ENCODE measurements at places on chromosomes 3 and 15.

- peak; percentile 35 for DNase-seq
Observed at GRCh38 chr3:62051506-62051905, 321.8 kb downstream of the FEZF2 start.

GRCh38 chr3:187978433-187979011 lies 175.4 kb upstream of the LPP start:
- DNase-seq: no peak

- no peak for DNase-seq
Observed at GRCh38 chr3:71513081-71513480, 70.4 kb downstream of the FOXP1 start.

DNA sequence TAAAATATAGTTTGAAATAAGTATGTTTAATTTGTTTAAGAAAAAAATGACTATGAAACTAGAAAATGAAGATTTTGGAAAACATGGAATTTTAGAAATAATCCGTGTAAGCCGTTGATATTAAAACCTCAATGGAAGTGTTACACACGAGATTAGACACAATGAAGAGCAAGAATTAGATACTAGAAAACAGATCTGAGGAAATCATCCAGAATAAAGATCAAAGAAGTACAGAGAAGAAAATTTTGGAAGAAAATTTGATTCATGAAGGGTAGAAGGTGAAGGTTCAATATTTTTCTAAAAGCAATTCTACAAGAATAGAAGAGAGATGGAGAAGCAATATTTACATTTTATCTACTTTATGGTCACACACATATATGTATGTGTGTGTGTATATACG lies 52.5 kb upstream of the SATB1 start:
- DNase-seq: no peak

DNA sequence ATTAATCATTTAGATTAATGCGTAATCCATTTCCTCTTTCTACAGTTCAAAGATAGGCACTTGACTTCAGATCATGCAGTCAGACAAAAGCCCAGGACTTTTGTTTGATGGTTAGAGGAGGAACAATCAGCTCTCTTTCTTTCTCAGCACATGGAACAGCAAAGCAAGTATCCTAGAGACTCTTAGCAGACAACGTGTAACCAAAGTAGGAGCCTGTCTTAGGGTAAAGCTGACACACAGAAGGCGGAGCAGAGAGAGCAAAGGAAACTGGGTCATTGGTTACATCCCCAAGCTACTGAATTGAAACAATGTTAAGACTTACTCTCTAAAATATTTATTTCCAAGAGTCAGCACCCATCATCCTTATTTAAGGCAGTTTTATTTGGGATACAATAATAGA lies 110.0 kb upstream of the HES1 start:
- DNase-seq: no peak

GRCh38 chr3:142609136-142609535 lies 12.9 kb downstream of the PLS1 start:
- no peak for DNase-seq

DNA sequence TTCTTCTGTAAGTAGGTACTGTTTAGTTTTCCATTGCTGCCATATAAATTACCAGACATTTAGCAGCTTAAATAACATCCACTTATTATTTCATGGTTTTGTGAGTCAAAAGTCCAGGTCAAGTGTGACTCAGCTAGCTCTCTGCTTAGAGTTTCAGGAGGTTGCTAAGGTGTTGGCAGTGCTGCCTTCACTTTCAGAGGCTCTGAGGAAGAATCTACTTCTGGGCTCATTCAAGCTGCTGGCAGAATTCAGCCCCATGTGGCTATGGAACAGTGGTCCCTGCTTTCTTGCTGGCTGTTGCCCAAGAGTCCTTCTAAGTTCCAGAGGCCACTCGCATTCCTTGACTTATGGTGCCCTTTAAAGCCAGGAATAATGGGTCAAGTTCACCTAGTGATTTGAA lies 4.5 kb downstream of the CFAP44 start:
- peak; percentile 36 for DNase-seq

GRCh38 chr15:61796056-61796455 lies 264.2 kb downstream of the VPS13C start:
- peak; percentile 49 for DNase-seq

DNA sequence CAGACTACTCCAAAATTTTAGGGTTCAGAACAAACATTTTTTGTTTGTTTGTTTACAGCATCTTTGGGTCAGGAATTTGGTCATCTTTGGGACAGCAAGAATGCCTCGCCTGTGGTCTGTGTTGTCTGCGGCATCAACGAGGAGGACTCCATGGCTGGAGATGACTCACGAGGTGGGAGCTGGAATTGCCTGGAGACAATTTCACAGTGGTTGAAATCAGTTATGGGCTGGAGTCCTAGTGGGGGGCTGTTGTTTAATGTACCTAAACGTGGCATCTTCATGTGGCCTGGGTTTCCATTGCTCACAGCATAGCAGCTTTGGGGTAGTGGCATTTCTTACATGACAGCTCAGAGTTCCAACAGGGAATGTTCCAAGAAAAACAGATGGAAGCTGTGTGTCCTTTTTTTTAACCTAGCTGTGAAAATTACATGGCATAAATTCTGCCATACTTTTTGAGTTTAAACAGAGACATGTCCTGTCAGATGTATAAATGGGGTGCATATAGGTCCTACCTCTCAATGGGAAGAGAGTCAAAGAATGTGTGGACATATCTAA lies 507.3 kb upstream of the CBLB start:
- DNase-seq: peak; percentile 21

DNA sequence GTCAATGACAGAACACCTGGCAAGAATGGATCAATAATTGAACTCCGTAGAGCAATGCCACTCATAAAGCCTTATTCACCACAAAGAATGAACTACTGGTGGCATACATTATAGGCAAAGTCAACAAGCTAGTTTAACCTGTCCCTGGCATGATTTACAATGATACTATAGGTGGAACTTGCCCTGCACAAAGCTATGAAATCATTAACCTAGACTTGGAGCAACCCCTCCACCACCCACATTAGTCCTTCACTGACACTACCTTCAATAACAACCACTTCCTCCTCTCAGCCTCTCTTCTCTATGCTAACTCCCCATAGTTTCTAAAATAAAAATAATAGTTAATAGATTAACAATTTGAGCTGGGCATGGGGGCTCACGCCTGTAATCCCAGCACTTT lies 54.4 kb downstream of the ACAP2 start:
- no peak for DNase-seq

DNA sequence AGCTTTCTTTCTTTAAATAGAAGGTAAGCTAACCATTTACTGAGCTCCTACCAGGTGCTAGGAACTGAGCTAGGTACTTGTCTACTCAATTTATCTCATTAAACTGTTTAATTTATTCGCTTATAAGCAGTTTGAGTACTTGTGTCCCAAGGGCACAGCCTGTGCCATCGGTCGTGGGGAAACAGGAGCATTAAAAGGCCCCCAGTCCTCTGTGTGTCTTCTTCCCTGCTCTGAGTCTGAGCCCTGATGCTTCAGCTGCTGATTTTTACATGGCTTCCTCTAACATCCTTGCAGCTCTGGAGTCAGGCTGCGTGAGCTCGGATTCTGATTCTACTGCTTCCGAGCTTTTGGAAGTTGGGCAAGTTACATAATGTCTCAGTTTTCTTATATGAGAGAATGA lies 239.5 kb downstream of the EDEM1 start:
- no peak for DNase-seq

DNA sequence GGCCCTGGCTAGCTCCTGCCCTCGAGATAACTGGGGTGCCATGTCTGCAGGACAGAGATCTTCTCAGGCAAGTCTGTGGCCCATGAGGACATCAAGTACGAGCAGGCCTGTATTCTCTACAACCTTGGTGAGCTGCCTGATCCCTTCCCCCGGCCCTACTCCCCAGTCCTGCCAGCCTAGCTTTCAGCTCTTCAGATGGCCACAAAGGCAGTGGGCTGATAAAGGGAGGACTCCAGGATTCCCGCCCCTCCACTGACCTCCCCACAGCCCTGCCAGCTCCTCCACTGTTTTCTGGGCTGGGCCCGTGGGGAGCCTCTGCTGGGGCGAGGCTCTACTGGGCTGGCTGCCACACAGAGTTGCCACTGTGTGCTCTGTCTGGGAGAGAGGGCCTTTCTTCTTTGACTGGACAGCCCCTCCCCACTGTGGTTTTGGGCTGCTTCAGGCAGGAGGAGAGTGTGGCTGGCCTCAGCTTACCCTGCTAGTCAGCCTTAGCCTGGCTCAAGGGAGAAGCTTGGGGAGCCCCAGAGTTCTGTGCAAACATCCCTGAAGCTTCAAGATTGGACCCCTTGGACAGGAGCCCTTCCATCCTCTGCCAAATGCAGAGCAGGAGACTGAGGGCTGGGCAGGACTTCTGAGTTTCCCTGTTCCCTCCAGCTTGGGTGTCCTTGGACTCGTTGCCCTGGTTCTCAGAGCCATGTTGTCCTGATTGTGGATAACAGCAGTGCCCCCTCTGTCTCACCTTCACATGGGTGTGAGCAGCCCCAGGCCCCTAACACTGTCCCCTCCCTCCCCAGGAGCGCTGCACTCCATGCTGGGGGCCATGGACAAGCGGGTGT lies 24.4 kb downstream of the PTPN23 start:
- peak; percentile 16 for DNase-seq

GRCh38 chr15:83498801-83499200 lies 51.7 kb downstream of the SH3GL3 start:
- DNase-seq: no peak

Data from fibroblast of skin of abdomen (primary cell).